Right ventricle myocardium superior (tissue), 1 donor: ENCODE measurements at places on chromosomes 11 and 22. TPM values are rescaled to one million over a fixed set of nuclear protein-coding genes. Genes with fewer than 3 reads are reported as not detected.

Gene C22orf31
- total RNA-seq = not detected

Gene LMO2
- total RNA-seq = 9.1 TPM

Gene OR8G5
- not detected for total RNA-seq

Gene APOL4
- total RNA-seq = 5.0 TPM

Gene KCNE3
- 2.6 TPM for total RNA-seq

Gene BTBD10
- total RNA-seq = 17.8 TPM

Gene RIMBP3C
- total RNA-seq = not detected

Gene CYP2D6
- not detected for total RNA-seq

Gene OR4D5
- not detected for total RNA-seq

Gene MYH9
- 138 TPM for total RNA-seq

Gene NXPE4
- not detected for total RNA-seq

Gene FDX1
- 21.7 TPM for total RNA-seq

Gene SYT12
- total RNA-seq = 0.13 TPM

Gene STX3
- total RNA-seq = 9.2 TPM

Gene PCNX3
- total RNA-seq = 9.3 TPM

Gene MAPK8IP2
- total RNA-seq = 0.62 TPM

Gene FREY1
- total RNA-seq = not detected

Gene SYNGR1
- total RNA-seq = 32.2 TPM

Gene SYT13
- total RNA-seq = 6.4 TPM

Gene SLC37A2
- 3.8 TPM for total RNA-seq

Gene C11orf97
- total RNA-seq = not detected

Gene DNAJB13
- not detected for total RNA-seq

Gene VEGFB
- total RNA-seq = 276 TPM

Gene SSTR3
- not detected for total RNA-seq

Gene DBX1
- total RNA-seq = not detected

Gene TSPAN32
- 13.9 TPM for total RNA-seq

Gene SYCE3
- total RNA-seq = not detected

Gene OR5AK2
- total RNA-seq = not detected

Gene MMP12
- not detected for total RNA-seq

Gene QSER1
- 13.3 TPM for total RNA-seq

Gene CTSW
- 0.73 TPM for total RNA-seq

Gene VSIG10L2
- total RNA-seq = 0.08 TPM

Gene E2F8
- total RNA-seq = 2.0 TPM

Gene NECTIN1
- 15.0 TPM for total RNA-seq
